ENCODE measurements at places on chromosomes 1 and 21.

- DNase-seq, result no peak
Observed at GRCh38 chr1:36096500-36097432, 8.1 kb downstream of the ADPRS start.

DNA sequence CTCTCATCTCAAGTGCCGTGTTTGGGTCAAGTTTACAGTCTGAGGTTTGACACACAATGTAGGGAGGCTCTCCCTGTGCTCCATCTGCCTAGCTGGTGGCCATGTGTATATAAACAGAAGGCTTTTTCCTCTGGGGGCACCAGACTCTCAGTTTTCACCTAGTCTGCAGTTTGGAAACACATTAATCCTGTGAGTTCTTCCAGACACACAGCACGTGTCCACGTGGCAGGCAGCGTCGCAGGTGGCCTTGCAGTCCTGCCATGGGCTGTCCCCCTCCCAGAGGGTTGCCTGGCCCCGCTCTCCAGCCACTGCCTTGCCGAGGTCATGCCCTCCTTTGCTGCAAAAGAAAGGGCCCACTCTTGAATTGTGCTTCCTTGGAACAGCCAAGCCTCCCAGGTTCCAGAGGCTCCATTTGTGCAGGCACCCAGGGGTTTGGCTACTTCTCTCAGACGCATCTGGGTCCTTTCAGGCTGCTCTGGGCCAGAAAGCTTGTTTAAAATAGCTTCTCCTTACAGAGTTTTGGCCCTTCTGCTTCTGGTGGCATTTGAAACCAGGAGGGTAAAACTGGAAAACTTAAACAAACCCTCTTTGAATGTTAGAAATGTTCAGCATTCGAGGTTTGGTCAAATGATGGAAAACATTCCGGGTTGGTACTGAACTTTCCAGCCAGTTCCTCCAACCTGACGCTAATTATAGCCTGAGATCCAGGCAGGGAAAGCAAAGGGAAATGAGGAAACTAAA lies 4.4 kb upstream of the RUNX1 start:
- DNase-seq, result no peak

- peak; percentile 70 for DNase-seq
Observed at GRCh38 chr1:4000811-4001251, 100.8 kb upstream of the C1orf174 start.

DNA sequence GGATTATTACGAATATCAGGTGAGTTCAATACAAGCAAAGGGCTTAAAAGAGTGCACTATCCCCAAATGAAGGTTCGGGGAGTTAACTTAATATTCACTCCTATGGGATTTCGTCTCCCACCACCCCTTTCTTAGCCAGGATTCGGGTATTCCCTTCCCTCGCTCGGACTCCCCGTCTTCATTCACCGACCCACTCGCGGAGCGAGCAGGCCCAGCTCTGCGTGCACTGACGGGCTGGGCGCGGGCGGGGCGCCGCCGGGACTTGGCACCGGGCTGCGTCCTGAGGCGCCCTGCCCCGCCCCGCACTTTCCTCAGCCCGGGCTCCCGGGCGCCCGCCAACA lies 7.7 kb upstream of the MPZL1 start:
- no peak for DNase-seq

DNA sequence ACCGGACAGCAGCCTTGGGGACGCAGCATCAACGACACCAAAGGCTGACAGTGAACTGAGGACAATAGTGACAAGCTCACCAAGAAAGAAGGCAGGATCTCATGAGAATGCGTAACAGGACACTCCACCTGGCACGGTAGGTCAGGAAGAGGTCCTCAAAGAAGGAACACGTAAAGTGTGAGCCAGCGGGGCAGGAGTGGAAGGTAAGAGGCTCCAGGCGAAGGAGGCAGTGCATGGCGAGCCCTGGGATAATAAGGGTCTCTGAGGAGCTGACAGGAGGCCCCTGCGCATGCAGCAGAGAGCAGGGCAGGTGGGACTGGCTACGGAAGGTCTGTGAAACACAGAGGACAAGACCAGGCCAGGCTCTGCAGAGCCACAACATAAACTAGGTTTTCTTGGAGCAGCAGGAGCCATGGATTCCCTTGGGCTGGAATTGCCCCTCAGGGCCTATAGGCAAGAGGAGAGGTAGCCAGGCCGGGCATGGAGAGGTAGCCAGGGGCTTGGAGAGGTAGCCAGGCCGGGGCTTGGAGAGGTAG lies 8.2 kb downstream of the LSS start:
- peak; percentile 66 for DNase-seq

DNA sequence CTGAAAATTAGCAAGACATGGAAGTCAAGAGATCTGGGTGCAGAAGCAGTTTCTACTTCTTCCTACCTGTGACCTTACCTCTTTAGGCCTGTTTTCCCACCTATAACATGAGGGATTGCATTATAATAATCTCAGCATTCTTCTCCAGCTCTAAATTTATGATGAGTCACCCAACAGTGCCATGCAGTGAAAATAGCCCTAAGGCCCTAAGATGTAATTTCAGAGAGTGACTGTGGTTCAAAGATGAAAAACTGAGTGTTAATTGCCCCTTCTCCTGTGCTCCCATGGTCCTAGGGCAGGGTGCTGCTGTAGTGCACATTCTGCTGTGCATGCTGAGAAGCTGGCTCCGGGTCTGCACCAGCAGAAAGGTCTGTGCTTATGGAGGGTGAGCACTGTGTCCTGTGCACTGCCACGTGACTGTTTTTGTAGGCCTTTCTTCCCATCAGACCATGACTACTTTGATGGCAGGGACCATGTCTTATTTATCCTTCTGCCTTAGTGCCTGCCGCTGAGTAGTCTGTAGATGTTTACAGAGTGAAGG lies 29.7 kb downstream of the JUN start:
- no peak for DNase-seq

DNA sequence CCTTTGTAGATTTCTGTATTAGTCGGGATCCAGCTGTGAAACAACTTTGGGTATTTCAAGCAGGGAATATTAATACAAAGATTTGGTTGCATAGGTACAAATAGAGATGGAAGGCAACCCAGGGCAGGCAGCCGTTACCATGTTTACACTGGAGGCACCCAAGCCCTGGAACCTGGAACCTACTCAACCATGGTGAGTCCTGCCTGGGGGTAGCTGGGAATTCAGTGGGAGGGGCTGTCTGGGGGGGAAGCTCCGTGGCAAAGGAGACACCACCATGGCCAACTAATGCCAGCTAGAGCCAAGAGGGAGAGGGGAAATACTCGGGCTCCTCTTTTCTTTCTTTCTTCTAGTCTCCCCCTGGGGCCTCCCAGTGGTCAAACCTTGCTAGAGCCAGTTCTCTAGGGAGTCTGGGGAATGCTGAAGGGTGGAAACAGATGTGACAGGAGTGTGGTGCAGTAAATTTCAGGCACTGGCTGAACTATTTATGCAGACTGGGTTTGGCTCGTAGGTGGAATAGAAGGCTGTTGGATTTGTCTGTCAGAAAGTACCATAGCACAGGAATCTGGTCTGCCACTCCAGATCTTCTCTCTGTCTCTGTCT lies 91.9 kb upstream of the CACNA1E start:
- DNase-seq, result no peak

DNA sequence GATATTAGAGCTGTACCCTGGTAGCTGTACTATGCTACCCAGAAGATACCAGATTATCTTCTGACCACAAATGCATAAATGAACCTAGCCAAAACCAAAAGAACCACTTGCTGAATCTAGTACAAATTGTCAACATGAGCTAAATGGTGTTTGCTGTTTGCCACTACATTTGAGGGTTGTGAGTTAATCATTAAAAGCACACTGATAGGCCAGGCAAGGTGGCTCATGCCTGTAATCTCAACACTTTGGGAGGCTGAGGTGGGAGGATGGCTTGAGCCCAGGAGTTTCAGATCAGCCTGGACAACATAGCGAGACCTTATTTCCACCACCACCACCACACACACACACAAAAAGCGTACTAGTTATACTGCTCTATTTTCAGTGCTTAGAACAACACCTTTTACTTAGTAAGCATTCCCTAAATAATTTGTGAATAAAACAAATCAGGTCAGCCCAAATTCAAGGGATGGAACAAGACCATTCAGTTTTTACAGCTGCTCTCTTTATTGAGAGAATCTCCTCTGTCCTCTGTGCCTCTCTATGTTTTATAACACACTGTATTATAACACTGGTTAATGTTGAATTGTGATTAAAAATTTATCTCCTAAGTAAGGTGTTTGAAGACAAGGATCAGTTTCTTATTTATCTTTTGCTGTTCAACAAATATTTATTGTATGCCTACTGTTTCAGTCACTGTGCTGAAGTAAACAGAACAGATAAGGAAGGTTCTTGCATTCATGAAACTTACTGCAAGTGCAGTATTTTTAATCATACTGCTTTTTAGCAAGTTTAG lies 44.0 kb downstream of the MAGI3 start:
- DNase-seq, result no peak

DNA sequence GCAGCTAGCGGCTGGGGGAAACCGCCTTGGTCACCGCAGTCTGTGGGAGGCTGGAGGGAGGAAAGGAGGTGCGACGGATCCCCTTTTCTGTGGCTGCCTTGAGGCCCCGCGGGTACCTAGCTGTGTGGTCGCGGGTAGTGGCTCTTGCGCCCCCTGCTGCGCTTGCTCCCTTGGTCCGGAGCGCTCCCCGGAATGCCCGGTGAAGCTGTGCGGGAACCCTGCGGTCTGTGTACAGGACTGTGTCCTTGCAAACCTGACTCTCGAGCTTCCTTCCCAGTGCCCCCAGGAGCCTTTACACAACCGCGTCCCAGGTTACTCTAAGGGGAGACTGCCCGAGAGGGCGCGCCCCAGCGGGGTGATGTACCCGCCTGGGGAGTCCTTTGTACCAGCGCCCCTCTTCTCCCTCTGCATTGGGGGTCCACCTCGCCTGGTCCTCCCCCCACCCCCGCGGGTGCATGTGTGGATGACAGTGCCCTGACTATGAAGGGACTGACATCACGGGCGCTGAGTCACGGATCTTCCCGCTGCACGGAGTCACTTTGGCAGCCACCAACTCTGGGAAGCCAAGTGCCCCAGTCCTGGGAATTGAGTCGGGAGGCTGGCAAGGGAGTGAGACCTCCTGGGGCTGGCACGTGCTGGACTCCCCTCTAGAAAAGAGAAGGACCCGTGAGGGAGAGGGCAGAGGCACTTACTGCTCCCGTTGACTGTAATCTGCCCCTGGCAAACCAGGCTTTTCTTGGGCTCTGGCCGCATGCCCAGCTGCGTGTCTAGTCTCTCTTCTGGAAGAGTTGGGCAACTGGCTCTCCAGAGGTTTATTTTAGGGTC lies 816 bp downstream of the IL6R start:
- DNase-seq, result peak; percentile 92

DNA sequence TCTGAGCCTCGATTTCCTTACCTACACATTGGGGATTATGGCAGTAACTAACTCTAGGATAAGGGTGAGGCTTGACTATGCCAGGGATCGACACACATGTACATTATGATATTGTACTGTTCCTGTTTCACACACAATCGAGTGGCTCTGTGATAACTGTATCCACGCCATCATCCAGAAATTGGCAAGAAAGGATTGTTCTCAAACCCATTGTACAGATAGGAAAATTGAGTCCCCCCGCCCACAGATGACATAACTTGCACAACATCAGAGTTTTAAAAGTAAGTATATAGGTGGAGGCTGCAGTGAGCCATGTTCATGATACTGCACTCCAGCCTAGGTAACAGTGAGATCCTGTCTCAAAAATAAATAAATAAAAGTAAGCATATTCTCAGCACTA lies 3.8 kb downstream of the KANK4 start:
- DNase-seq, result no peak

DNA sequence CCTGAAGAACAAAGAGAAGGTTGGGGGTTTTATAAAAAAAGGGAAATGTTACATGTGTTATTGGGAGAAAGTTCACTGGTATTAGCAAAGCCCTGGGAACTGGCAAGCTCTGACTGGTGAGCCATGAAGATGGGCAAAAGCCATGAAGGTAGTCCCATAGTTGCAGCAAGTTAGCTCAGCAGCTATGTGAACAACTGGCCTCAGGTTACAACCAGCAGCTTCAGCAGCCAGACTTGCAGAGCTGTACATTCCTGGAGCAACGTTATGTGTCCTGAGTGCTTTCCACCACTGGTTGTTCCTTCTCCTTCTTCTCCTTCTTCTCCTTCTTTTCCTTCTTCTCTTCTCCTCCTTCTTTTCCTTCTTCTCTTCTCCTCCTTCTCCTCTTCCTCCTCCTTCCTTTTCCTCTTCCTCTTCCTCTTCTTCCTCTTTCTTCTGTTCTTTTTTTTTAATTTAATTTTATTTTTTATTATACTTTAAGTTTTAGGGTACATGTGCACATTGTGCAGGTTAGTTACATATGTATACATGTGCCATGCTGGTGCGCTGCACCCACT lies 56.1 kb upstream of the TLR5 start:
- DNase-seq, result no peak

DNA sequence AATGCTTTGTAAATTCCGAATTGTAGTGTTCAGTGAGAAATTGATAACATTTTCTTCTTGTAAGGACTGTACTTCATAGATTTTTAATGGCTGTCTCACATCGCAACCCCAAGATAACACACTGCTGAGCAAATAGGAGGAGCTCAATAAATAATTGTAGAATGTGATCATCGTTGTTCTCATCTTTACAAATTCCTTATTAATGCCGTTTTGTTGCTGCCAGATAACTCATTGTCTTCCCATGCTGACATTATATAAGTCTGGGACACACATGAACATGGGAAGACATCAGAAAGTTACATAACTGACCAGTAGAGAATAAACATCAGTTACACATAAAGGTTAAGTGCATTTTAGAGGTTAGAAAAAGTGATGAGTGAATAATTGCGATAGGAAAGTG lies 46.4 kb upstream of the TSPAN2 start:
- no peak for DNase-seq

All from chondrocyte (in vitro differentiated cells).